ENCODE measurements at places on chromosomes 4 and X. TPM values are rescaled to one million over a fixed set of nuclear protein-coding genes. Genes with fewer than 3 reads are reported as not detected.

FAM9A gene
- total RNA-seq, result not detected

TLR1 gene
- total RNA-seq, result 25.2 TPM

PHOX2B gene
- not detected for total RNA-seq

GAGE2A gene
- total RNA-seq, result not detected

GPC4 gene
- total RNA-seq, result 80.6 TPM

HMGN5 gene
- 1.6 TPM for total RNA-seq

NAA11 gene
- not detected for total RNA-seq

ZNF185 gene
- total RNA-seq, result 63.4 TPM

CD38 gene
- 0.52 TPM for total RNA-seq

UCHL1 gene
- total RNA-seq, result 1,155 TPM

TBC1D8B gene
- 17.1 TPM for total RNA-seq
